Activated naive CD8-positive, alpha-beta T cell treated with anti-CD3 and anti-CD28 coated beads, Interleukin-2, amount 50 U/mL, for 24 hours (primary cell): ENCODE measurements at places on chromosomes 2 and 18.

DNA sequence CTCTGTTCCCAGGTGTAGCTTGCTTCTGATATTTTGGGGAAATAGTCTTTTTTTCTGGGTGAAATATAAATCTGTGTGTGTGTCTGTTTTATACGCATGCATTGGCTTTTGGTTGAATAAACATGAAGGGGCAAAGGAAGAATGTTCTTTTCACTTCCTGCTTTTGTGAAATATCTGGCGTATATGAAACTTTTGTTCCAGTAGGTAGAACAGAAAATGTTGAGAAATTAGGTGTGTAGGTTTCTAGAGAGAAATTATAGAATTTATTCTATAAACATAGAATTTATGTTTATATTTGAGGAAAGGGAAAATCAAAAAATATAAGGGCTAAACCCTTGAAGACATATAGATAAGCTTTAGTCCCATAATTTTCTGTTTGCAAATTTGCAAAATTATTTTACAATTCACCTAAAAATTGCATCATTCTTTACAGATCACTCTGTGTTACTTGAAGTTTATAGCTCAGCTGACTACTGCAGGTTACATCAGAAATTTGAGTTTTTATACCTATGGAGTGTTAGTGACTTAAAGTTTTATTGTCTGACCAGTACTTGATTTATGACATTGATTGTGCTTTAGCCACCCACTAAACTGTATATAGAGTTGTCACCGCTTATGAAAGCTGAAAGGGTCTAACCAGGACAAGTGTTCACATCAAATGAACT is 116.1 kb downstream of the FAM117B start:
- peaks cover 41% of the 10 kb centered on the region for H3K4me1 ChIP-seq
- peaks cover 14% of the 10 kb centered on the region for H3K36me3 ChIP-seq
- DNase-seq, result no peak
- no peaks in the 10 kb centered on the region for H3K27me3 ChIP-seq
- peak overlapping the region; percentile 78 for H3K27ac ChIP-seq

GRCh38 chr2:138107288-138107687 is 143.0 kb downstream of the HNMT start:
- H3K27me3 ChIP-seq, result no peaks in the 10 kb centered on the region
- H3K4me3 ChIP-seq, result no peak overlapping the region
- DNase-seq, result no peak
- no peak overlapping the region for H3K27ac ChIP-seq

- H3K27me3 ChIP-seq, result no peaks in the 10 kb centered on the region
- no peak overlapping the region for H3K27ac ChIP-seq
- no peak overlapping the region for H3K4me3 ChIP-seq
Measured at GRCh38 chr2:162301151-162301804, 17.2 kb downstream of the IFIH1 start.

GRCh38 chr18:48186861-48187260 is 222.3 kb downstream of the ZBTB7C start:
- DNase-seq, result no peak
- H3K27ac ChIP-seq, result no peak overlapping the region
- no peaks in the 10 kb centered on the region for H3K36me3 ChIP-seq
- no peaks in the 10 kb centered on the region for H3K4me1 ChIP-seq

DNA sequence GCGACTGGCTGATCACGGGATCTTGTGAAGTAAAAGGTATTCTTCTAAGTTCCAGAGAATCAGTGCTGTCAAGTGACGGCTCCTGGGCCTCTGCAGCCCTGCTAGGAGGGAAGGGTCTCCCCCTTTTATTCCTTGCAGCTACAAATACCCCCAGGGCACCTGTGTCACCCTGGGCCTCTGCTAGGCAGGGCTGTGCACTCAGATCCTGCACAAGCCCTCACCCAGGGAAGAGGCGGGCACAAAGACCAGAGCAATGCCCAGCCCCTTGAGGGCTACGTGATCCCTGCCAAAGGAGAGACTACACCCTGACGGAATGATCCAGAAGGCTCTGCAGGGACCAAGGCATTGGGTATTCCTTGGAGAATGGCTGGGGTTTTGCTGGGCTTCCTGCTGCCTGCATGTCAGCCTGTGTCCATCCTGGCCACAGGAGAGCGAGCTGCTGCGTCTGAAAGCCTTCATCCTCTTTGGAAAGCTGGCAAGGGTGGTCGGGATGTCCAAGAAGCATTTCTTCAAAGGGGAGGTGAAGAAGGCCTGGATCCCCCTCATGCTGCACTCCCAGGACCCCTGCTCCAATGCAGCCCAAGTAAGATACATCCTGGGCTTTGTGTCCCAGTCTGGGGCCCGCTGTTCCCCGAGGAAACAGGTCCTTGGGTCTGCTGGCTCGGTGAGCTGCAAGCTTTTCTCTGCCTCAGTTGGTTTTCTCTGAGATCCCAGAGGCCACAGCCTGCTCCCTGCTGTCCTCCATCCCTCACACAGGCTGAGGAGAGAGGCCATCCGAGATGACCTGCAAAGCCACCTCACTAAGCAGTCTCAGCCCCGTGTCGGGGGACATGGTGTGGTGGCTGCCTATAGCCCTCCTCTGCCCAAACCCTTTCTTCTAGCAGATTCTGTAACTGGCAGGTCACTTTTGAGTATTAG is 24.9 kb downstream of the HJURP start:
- H3K27ac ChIP-seq, result no peak overlapping the region
- no peak for DNase-seq
- no peak overlapping the region for H3K4me3 ChIP-seq
- H3K4me1 ChIP-seq, result no peaks in the 10 kb centered on the region
- peaks cover 4% of the 10 kb centered on the region for H3K27me3 ChIP-seq
- H3K36me3 ChIP-seq, result peaks cover 2% of the 10 kb centered on the region
